ENCODE measurements at places on chromosomes 2 and 18.

- DNase-seq = no peak
Measured at GRCh38 chr18:11327391-11328009, 178.1 kb upstream of the PIEZO2 start.

DNA sequence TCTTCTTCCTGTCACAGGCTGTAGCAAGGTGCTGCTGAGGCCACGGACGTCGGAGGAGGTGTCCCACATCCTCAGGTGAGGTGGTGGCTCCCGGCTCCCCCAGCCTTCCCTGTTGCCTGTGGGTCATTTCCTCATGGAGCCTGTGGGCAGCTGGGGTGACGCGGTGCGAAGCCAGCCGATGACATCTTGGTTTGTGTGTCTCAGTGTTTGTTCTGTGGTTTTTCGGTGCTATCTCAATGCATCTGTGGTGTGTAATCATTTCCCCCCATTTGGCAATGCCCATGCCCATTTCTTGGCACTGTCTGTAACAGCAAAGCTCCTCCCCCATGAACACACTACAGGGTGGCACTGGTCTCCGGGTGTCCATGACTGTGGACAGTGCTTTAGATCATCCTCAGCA is 6.6 kb downstream of the D2HGDH start:
- peak; percentile 13 for DNase-seq

DNA sequence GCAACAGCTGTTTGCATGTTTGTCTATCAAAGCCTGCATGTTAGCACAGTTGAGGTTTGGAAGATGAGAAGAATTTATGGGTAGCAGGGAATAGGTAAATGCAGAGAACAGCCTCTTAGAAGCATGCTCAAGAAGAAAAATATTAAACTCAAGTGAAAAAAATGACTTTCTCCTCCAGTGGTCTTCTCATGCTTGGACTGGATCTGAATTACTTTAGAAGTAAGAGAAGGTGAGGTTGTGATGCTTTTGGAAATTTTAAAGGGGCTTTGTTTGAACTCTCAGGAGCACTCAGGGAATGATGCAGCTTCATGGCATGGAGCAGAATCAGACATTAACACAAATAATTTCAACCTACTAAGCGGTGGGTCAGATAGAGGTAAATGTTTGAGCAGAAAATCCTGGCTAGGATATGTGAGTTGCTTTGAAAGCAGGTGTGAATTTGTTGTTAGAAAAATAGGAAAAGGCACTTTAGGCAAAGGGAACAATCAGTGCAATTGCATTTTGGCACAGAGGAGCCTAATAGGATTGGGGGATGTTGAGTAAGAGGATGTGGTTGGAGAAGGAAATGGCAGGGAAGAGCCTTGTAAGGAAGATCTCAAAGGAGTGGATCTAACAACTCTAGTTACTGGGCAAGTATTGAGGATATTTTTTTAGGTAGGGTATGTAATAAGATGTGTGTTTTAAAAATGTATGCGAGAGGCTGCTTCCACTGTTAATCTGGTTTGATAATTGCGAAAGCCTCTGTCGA is 76.3 kb downstream of the DDX1 start:
- no peak for DNase-seq

- DNase-seq = no peak
Measured at GRCh38 chr2:171430516-171431410, 3.0 kb downstream of the METTL8 start.

- no peak for DNase-seq
Measured at GRCh38 chr2:10381997-10382353, 66.2 kb downstream of the ODC1 start.

DNA sequence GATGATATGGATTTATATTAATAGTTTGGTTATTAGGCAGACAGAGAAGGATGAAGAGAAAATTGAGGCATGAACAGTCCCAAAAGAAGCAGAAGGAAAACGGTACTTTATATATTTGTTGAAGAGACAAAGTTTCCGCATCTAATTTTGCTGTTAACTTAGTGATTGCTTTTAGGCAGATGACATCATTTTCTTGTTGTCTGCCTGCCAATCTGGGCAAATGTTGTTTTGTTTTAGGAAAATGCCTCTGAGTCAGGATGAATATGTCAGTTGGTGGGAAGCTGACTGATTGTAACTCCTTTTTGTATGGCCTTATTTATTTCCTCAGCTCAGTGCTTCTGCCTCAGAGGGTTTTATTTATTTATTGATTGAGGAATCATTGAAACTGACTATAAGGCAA is 52.5 kb upstream of the CAVIN2 start:
- peak; percentile 87 for DNase-seq

DNA sequence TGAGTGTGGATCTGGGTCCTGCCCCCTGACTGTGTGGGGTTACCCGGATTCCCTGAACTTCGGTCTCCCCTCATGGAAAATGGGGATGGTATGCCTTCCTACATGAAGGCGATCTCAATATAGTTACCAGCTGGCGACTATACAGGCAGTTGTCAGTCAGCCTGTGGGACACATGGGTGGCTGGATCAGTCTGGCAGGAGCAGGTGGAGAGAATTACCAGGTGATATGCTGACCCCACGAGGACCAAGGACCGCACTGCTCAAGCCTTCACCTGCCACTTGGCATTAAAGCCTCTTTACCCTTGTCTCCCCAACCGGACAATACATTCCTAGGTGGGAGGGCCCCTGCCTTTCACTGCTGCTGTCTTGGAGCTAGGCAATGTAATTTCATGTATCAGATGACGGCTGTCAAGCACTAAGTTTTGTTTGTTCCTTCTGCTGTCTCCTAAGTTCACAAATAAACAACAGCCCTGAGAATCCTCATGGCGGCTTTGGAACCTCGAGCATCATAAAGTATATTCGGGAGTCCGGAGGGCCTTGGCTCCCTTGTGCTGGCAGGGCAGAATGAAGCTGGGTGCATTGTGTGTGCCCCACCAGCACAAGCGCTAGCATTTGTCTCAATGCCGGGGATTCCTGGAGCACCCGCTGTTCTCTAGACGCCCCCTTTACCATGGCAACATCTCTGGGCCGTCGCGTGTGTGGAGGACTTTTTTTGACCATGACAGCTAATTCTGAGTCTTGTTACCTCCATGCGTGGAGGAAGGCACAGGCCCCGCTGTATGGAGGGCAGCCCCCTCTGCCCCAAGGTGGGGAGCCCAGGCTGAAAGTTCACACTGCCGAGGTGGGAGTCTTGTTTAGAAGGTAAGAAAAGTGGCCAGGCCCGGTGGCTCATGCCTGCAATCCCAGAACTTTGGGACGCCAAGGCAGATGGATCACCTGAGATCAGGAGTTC is 48.6 kb downstream of the PDCL3 start:
- no peak for DNase-seq

DNA sequence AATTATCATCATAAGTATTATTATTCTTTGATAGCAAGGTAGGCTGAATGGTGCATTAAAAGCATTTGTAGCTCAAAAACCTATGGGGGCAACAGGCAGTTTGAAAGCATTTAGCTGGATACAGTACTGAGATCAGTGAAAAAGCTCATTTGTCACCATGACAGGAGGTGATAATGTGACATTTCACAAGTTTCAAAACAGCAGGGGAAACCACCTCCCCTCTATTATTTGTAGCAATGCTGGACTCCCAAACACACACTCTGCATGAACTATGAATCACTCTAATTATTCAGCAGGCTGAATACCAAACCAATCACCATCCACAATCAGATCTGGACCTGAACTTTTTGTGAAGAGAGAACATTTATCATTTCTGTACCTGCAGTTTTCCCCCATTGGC is 63.4 kb downstream of the MYO5B start:
- DNase-seq = no peak

- DNase-seq = no peak
Measured at GRCh38 chr2:101983486-101983885, 8.3 kb upstream of the IL1R2 start.

DNA sequence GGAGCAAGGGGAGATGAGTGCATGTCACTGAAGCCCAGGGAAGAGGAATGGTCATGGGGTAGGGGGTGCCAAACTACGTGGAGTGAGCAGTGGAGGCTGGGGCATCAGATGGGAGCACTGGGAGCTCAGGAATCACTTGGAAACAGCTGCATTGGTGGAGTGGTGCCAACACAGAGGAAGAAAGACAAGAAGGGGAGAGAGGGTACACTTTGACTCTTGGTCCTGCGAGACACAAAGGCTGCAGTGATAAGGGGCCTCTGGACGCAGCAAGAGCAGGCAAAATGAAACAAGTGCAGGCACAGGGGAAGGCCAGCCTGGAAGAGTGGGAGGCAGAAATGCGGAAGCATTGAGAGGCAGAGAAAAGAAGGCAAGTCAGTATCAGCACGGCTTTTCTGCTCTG is 134.7 kb upstream of the SMIM21 start:
- DNase-seq = no peak

DNA sequence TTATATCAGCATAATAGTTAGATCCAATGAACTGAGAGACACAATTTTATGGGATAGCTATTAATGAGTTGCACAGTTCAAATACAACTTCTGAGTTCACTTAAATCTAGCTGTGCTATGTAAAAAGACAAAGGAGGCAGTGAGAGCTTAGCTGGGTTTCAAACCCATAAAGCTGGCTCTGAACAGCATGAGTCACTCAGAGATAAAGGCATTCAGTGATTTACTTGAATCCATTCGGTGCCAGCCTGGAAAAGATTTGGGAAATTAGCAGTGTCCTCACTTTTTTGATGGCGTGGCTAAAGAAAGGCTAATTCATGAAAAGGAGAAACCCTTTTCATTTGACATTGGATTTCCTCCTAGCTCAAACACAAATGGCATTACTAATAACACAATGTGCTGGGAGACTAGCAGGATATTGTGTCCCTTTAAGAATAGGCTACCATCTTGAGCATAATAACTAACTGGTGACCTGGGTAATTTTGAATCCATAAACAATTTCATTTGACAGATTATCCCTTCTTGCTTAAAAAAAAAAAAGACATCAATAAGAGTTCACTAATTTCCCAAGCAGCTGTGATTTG is 98.4 kb upstream of the NEUROD1 start:
- DNase-seq = no peak

DNA sequence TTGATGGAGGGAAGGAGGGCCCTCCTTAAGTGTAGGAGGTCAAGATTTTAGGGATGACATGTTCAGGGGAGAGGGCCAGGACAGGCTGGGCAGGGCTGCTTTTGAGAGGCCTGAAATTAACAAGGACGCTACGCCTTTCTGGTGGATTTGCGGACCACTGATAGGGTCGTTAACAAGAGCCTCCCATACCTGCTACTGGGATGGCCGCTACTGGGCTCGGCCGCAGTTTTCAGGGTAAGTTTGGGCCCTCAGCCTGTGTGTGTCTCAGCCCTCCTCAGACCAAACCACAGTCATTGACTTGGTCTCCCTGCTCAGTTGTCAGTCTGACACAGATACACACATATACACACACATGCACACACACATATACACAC is 180.9 kb downstream of the SMAD2 start:
- no peak for DNase-seq

- no peak for DNase-seq
Measured at GRCh38 chr2:192559587-192559986, 364.9 kb upstream of the TMEFF2 start.

- DNase-seq = no peak
Measured at GRCh38 chr2:68857855-68858456, 13.2 kb downstream of the BMP10 start.

GRCh38 chr18:32695534-32695933 is 77.3 kb downstream of the KLHL14 start:
- no peak for DNase-seq

- no peak for DNase-seq
Measured at GRCh38 chr2:154240316-154240715, 368.6 kb downstream of the GALNT13 start.

DNA sequence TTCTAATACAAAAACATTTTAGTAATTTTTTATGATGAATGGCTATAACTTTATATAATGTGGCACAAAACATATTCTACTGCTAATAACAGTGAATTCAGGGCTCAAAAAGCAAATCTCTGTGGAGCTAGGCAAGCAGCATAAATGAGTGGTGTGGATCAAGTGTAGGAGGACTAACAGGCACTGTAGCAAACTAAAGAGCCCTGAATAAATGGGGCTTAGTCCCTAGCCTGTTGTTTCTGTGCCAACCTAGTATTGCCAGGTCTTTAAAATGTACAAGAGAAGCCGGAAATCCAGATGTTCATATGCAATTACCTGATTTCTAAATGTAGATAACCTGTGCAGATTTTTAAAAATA is 18.5 kb downstream of the REL start:
- DNase-seq = no peak

GRCh38 chr2:88114889-88115288 is 13.0 kb downstream of the FABP1 start:
- DNase-seq = no peak

GRCh38 chr2:181165199-181165868 is 184.9 kb downstream of the UBE2E3 start:
- no peak for DNase-seq

GRCh38 chr2:113220970-113221708 is 47.4 kb downstream of the PSD4 start:
- DNase-seq = no peak

- peak; percentile 96 for DNase-seq
Measured at GRCh38 chr2:213995400-213996105, 415.3 kb upstream of the VWC2L start.

GRCh38 chr2:215848146-215848545 is 165.2 kb downstream of the MREG start:
- DNase-seq = no peak

DNA sequence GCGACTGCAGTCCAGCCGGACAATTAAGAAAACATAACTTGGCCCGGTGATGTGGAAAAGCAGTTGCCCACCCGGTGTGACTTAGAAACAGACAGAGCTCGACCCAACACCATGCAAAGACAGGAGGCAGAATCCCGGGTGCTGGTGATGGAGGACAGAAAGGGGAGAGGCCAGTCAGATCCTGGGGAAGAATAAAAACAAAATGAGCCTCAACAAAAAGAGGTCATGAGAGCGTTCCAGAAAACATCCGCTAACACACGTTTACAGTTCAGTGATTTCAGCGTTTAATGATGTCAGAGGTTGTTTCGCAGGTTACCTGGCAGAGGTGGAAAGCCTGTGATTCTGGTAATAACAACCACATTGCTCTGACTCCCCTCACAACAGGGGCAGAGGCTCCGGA is 111.9 kb downstream of the OSR1 start:
- no peak for DNase-seq

DNA sequence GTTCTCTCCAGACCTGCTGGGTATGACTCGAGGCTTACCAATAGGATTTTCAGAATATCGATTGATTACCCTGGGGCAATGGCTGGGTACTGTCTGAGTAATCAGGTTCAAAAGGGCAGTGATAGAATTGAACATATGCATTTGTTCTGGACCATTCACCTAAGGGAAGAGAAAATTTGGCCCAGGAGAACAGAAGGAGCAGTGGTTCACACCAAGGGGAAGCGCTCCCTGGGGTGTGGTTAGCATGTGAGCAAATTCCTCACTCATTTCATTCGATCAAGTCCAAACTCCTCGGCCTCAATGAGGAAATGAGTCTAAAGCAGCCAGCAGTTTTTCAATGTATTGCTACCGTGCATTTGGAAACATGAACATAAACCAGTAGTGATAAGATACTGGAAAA is 55.6 kb downstream of the CYP26B1 start:
- no peak for DNase-seq

DNA sequence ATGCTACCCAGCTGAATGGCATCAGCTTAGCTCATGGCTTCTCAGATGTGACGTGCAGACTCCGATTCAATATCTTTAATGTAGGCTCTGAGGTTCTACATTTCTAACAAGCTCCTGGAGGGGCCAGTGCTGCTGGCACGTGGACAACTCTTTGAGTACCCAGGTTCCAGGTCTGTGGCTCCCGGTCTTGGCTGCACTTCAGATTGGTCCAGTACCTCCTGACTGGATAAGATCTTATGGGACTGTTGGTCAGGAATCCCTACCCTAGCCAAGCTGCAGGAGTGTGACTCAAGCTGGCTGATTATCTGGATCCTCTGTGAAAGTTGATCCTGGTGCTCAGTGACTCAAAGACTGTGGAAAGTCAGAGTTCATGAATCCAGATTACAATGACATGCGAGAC is 222.1 kb downstream of the ANKRD30B start:
- peak; percentile 55 for DNase-seq

- no peak for DNase-seq
Measured at GRCh38 chr18:40553029-40553428, 1402.0 kb upstream of the PIK3C3 start.

Data from HS-5 (cell line).